ENCODE measurements at places on chromosomes 12 and 14.

DNA sequence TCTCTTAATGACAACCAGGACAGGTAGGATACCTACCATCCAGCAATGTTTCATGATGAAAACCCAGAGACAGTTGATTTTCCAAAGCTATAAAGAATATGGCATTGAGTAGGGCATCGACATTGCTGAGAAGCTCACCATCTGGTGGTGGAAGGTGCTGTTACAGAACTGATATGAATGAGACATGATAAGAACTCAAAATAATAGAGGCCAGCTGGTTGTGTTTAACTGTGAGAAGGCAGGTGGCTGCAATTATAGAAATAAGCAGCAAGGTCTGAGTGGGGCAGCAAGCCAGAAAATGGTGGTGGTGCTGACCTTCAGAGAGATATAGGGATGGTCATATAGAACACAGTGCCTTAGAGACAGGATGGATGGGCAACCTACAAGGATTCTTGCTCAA lies 449.7 kb downstream of the BTG1 start:
- DNase-seq = no peak

- DNase-seq = no peak
These were observed 221.8 kb downstream of the MSRB3 start for GRCh38 chr12:65500091-65500900.

DNA sequence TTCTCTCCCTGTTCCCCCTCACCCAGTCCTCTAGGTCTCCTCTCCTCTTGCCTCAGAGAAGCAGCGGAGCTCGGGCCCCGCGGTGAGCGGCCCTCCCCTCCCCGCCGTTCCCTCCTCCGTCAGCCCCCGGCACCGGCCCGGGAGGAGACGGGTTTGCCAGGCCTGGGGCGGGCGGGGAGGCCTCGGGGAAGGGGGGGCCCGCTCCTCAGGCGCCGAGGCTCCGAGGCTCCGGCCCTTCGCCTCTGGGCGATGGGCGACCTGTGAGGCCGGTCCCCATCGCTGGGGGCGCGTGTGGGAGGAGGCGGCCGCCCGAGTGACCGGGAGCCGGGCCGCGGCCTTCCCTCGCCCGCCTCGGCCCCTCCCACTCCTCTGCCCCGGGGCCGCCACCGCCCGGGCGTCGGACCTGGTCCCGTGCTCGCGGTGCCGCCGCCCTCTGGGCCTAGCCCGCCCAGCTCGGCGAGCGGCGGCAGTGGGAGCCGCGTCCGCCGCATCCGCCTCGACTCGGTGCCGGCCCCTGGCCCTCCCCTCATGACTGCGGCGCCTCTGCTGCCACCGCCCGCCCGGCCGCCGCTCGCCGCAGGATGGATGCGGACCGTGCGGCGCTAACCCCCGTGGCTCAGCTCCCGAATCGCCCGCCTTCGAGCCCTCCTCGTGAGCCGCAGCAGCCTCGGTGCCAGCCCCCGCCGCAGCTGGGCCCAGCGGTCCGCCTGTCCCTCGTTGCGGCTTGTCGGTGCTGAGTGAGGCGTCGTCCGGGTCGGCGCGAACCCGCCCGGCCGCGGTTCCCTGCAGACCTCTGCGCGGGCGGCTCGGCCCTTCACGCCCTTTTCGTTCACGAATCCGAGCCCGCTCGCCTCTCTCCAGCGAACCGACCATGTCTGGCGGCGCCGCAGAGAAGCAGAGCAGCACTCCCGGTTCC lies 574 bp downstream of the WNK1 start:
- DNase-seq = peak; percentile 85

DNA sequence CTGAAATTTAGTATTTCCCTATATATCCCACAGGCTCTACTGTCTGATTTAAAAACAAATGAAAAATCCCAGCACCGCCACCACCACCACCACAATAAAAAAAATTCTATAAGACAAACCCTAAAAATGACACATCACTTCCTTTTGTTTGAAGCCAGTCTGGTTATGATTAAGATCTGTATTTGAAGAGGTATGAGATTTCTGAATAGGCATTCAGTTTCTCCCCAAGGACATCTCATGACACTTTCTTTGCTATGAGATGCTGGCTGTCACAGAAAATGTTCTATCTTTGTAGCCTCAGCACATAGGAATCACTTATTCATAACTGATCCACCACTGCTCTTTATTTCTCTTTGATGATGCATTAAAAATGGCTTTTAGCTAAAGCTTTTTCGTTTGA lies 1071.0 kb downstream of the SLC6A15 start:
- DNase-seq = no peak

DNA sequence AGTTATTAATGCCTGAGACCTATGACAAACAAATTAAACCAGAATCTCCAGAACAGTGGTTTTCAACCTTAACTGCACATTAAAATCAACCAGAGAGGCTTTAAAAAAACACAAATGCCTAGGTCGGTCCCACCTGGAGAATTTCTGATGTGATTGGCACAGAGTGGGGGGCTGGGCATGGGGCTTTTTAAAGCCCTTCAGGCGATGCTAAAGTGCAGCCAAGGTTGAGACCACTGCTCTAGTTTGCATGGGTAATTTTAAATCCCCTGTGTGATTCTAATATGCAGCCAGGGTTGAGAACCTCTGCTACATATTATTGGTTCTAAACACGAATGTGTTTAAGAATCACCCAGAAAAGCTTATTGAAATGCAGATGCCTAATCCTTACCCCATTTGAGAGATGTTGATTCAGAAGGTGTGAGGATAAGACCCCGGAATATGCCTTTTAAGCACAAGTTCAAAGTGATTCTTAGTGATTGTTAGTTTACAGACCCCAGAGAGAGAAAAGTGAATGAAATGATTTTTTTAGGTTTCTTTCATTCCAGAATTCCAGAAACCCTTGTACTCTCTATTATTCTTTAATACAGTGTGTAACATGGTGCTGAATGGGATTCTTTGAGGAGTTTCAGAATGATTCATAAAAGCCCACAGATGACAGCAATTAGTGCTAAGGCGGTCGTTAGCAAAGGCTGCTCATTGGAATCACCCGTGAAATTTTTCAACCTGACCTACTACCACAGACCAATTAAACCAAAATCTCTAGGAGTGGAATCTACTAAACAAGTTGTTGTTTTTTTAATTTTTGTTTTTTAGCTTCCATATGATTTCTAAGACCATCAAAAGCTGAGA lies 44.9 kb downstream of the LIN7A start:
- DNase-seq = no peak

GRCh38 chr14:89123851-89124250 lies 293.2 kb downstream of the FOXN3 start:
- no peak for DNase-seq

DNA sequence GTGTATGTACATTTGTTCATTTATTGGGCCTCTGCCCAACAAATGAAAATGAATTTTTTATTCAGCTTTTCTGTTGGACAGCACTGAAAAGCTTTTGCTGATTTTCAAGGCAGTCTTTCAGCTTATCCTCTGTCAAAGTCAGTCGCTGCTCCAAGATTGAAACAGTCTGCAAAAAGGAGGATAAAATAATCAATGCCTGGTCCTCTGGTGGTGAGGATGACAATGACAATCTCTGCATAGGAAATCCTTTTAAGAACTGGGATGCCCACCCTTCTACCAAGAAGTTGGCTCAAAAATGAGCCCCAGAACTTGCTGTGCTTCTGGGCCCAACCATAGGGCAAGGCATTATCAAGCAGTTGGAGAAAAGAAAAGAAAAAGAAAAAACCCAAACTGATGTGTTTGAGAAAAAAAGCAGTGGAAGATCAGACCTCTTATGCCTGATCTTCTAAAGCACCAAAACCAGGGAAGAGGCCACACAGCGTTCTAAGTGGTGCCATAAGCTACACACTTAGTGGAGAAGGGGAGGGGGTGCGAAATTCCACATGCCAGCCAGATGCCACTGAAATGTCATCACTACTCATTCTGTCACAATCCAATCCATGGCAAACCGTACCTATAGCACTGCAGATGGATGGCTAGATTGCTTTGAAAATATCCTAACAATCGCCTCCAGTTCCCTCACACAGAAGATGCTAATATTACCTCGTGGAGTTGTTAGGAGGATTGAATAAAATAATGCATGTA lies 69.0 kb upstream of the DUSP6 start:
- DNase-seq = no peak

DNA sequence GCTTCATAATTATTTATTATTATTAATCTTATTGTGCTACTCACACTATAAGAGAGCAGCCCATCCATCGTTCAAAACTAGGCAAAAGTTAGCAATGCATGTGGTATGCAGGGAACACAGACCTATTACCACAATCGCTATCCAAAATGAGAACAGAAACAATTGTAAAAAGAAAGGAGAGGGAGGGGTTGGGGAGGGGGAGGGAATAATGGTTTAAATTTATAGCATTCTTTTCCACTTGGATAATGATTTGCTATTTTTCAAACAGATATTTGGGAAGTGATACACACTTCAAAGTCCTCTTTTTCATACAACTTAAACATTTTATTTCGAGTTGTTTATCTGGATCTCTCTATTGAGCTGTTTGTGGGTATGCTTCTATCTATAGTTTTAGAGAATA lies 248.6 kb upstream of the SOX5 start:
- DNase-seq = no peak

- DNase-seq = peak; percentile 84
These were observed 1.2 kb downstream of the DDIT3 start for GRCh38 chr12:57518920-57519795.

GRCh38 chr14:22920697-22921096 lies 1.7 kb upstream of the RBM23 start:
- no peak for DNase-seq

DNA sequence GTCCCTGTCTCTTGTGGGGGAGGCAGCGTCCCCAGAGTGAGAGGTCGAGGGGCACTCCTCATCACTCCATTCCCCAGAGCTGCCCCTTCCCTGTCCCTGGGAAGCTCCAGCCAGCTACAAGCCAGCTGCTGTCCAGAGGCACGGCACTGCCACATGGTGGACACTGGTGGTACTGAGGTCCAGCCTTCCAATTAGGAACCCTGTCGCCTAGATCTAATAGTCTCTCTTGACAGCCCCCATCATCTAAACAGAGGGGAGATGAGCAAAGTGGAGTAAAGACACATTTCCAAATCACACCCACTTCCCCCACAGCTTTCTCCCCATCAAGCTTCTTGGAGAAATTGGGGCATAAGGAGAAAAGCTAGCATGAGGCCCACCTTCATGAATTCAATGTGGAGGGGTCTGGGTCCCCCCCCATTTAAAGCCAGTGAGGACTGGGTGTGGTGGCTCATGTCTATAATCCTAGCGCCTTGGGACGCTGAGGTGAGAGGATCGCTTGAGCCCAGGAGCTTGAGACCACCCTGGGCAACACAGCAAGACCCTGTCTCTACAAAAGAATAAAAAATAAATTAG lies 2.1 kb upstream of the INHBE start:
- peak; percentile 86 for DNase-seq

- DNase-seq = no peak
These were observed 365.3 kb downstream of the NUAK1 start for GRCh38 chr12:105773471-105773870.

GRCh38 chr12:83122623-83122934 lies 435.9 kb downstream of the TMTC2 start:
- no peak for DNase-seq

- DNase-seq = no peak
These were observed 38.9 kb downstream of the DNAI7 start for GRCh38 chr12:25156061-25156460.

- DNase-seq = no peak
These were observed 28.2 kb downstream of the NT5DC3 start for GRCh38 chr12:103812789-103813188.

DNA sequence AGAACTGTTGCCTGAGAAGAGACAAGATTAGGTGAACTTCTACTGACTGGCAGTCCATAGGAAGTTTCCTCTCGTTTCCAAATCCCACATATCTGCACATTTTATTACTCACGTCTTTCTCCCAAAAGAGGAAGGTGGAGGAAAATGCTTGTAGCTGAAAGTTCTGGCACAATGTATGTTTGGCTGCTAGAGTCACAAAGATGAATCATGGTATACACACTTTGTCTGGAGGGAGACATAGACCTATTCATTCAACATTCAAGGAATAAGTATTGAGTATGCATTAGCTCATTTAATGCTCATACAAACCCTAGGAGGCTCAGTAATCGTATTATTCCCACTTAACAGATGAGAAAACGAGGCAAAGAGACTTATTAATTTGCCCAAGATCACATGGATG lies 291.8 kb downstream of the FOXN3 start:
- peak; percentile 27 for DNase-seq

GRCh38 chr12:91009319-91009950 lies 4.7 kb upstream of the EPYC start:
- no peak for DNase-seq

GRCh38 chr14:67934087-67934486 lies 114.5 kb downstream of the RAD51B start:
- DNase-seq = no peak

DNA sequence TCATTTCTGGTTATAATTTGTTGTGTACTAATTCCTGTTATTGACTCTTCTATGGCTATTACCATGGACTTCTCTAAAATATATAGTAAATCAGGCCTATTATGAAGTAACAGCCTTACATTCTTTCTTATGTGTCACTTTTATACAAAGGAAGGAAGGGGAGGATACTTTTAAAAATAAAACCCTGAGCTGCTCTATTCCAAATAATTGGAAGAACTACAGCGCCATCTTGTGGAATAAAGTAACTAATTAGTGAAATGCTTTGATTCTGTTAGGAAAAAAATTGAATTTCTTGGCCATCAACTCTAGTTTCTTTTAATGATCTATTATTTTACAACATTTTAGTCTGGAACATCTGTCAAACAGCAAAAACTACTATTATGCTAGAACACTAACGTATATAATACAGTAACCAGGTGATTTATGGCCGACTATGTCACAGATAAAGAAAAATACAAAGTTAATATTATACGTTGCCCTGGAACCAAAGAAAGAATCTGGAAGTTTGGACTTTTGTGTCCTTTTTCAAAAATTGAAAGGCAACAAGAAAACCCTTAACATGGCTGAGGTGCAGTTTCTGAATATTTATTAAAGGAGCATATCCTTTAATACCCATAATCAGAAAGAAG lies 55.0 kb upstream of the NELL2 start:
- DNase-seq = peak; percentile 50

DNA sequence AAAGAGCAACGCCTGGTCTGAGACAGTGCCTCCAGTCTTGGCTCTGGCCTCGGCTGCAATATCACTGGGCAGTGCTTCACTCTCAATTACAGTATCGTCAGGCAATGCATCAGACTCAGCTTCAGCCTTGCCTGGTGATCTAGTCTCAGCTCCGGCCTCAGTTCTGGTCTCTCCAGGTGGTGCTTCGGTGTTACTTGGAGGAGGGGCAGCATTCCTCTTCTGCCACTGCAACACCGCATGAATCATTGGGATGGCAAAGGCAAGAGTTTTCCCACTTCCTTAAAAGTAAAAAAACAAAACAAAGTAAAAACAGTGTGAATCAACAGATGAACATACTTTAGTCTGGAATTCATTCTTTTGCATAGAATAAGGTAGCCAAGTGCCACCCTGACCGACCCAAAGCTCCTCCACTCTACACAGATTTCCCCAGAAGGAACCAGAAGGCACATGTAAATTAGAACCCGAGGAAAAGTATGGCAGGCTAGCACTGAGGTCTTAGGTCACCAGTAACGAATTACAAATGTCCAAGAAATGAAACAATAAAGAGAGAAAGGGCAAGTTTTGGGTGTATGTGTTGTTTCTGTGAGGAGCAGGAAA lies 18.6 kb downstream of the DDX24 start:
- no peak for DNase-seq
